ENCODE measurements at places on chromosomes 2 and 18.

- no peak for DNase-seq
These were observed 853 bp downstream of the GNAL start for GRCh38 chr18:11689669-11690565.

DNA sequence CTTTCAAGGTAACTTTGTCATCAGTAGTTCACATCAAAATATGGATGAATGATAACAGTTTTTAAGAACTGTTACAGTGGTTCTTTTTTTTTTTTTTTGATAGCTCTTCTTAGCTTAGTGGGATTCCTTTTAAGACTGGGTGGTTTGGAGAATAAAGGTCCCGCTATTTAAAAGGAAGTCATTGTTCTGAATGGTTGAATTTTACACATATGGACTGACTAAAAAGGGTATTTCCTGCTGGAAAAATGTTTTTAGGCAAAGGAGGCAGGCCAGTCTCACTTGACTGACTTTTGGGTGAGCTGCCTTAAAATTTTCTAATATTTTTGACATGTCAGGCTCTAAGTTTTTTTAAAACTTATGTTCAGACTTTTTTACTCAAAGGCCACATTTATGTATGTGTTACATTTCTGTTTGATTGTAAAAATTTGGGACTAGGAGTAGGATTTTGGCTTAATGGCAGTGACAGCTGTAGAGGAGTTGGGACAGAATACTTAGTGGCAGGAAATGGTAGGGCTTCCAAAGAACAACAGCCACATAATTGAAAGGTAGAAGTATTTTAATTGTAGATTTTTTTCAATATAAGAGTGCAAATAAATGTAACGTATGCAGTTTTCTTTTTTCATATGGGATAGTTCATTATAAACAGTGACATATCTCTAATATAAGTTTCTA, 13.7 kb downstream of the VAPA start:
- no peak for DNase-seq

GRCh38 chr2:162022290-162022945, 51.6 kb downstream of the DPP4 start:
- DNase-seq: no peak

- DNase-seq: no peak
These were observed 70.3 kb upstream of the RAB12 start for GRCh38 chr18:8538935-8539334.

- no peak for DNase-seq
These were observed 293.6 kb downstream of the FSIP2 start for GRCh38 chr2:186032102-186032738.

DNA sequence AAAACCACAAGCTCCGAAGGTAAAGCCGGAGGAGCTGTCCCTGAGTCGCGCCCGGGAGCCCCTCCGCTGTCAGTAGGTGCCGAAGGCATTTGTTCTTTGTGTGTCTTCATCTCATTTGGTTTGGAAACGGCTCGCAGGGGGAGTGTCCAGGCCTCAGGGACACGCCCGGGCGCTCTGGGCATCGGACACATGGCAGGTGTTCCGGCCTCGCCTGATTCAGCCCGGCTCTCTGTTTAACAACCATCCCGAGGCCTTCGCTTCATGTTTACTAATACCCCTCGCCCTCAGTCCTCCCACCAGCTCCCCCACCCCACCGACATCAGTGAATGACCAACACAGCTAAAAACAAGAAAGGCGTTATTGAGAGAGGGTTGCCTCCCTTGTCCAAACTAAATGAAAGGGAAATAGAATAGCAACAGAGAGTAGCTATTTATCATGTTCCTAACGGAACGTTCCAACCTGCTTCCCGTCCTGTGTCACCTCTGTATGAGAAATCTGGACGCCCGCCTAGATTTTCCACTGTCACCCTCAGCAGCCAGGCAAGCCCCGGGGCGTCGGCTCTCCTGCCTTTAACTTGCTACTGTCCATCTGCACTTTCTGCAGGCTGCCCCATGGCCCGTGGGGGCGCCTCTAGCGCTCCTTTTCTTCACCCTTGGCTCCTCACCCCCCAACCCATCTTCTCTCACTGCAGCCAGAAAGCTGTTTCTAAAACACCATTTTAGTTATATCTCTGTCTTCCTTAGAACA, 73.9 kb downstream of the MYCN start:
- DNase-seq: no peak

DNA sequence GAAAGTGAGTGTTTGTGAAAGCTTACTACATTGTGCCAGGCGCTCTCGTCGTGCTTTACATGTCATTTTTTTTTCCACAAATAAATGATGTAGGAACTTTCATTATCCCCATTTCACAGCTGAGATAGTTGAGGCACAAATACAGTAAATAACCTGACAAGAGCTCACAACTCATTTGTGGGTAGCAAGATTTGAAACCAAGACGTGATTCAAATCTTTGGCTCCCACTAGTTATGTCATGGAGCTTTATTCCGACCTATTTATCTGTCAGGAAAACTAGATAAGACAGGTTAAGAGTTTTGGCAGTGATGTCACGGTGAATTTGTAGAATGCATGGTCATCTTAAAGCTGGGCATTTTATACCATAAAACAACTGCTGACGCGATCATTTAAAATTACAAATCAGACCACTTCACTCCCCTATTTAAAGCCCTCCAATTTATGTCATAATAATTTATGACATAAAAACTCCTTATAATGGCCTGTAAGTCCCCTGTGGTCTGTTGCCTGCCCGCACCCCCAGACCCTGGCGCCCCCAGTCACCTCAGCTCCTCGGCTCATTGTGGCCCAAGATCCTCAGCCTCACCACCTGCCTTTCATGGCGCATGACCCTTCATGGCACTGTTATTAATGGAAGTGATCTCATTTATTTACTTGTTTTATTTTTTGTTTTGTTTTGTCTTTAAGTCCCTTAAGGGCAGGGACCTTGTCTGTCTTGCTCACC, 678 bp upstream of the ZNF24 start:
- no peak for DNase-seq

DNA sequence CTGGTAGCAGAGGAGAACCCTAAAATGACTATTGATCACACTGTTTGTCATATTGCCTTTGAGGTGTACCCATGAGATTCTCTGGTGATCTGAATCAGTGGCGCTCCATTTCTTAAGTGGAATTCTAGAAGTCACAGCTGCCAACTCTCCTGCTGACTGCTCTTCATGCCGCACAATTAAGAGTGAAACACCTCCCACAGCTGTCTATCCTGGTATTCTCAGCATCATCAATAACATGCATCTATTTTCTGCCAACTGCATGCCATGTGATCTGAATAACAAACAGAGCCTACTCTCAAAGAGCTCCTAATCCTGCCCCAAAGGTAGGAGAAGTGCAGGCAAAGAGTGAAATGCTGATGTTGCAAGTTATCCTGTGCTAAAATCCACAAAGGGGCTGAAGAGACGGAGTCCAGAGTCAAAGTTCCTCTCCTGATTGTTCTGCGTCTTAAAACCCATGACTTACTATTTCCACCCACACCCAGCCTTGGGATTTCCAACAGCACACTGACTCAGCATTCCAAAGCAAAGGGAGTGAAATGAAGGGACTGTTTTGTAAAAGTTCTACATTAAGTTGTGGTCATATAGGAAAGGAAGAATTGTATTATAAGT, 13.7 kb upstream of the DAPL1 start:
- DNase-seq: no peak

DNA sequence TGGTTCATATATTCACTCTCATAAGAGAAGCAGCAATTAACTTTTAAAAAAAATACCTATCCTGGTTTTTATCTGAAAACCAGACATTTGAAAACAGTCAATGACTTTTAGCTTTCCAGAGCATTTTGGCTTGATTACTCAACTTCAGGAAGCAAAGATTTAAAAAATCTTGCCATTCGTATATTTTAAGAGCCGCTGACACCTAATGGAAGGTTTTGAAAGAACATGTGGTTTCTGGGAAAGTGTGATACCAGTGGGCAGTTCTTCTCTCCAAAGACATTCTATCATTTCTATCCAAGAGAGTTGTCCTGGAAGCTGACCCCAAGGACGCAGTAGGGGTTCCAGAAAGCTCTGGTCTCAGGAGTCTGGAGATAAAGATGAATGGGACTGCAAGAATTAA, 234.7 kb downstream of the TTC32 start:
- no peak for DNase-seq

- no peak for DNase-seq
These were observed 440.4 kb upstream of the MAP2 start for GRCh38 chr2:208983486-208983885.

DNA sequence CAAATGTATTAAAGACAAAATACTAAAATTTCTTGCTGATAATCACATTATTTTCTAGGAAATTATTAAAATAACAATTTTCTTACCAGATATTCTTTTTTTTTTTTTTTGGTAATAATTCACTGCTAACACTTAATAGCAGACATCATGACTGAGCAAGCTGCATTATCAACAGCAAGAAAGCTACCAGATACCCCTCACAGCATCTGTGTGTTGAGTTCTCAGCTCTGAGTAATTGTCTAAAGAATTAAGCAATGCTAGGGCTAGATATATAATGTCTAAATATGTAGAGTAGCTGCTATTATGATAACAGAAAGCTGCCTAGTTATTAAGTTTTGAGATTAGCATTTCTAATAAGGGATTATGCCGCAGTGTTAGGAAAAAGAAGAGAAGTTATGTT, 754.3 kb upstream of the PKDCC start:
- DNase-seq: no peak

DNA sequence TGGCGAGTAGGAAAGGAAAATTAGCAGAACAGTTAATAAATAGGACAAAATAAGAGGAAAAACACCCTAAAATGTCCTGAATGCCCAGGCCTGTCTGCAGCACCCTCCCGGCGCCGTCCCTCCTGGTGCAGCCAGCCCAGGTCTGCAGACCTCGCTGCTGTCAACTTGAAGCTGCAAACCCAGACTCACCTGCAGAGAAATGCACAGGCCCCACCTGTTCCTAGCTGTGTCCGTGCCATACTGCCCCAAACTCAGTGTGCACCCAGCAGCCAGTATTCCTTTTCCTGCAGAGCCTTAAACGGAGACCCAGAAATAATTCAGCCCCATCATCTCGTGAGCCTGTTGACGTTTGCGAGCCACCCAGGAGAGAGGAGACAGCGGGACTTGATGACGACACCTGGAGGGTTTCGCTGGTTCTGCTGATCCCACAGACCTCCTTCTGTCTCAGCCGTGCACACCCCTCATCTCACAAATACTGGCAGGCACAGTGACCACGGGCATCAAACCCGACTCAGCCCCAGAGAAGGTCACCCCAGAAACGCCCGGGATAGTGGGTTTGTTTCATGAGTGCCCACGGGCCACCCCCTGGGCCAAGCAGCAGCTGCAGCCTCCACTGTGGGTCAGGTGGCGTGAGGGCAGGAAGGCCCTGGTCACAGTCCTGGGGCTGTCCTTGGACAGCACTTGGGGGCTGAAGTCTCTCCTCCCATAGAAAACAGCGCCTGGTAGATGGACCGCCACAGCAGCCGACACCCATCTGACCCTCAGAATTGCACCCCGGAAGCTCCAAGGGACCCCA, 239.5 kb upstream of the SALL3 start:
- no peak for DNase-seq

GRCh38 chr2:149388120-149388816, 57.9 kb downstream of the LYPD6 start:
- DNase-seq: no peak

GRCh38 chr2:239216614-239217273, 184.1 kb downstream of the HDAC4 start:
- no peak for DNase-seq

DNA sequence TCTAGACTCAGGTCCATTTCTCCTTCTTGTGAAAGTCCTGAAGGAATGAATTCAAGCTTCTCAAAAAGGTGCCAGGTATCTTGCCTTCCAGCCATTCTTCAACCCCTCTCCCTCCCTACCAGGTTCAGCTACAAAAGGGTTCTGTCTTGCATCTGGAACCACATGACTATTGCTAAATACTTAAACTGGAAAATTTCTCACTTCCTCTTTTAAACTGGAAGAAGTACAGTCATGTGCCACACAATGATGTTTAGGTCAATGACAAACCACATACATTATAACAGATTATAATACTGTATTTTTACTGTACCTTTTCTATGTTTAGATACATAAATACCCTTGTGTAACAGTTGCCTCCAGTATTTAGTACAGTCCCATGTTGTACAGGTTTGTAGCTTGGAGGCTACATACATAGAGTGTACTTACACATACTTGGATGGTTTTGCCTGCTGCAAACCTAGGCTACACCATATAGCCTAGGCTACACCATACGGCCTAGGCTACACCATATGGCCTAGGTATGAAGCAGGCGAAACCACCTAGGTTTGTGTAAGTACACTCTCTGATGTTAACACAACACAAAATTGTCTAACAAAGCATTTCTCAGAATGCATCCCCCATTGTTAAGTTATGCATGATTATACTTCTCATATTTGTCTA, 142.0 kb upstream of the DNMT3A start:
- DNase-seq: no peak

DNA sequence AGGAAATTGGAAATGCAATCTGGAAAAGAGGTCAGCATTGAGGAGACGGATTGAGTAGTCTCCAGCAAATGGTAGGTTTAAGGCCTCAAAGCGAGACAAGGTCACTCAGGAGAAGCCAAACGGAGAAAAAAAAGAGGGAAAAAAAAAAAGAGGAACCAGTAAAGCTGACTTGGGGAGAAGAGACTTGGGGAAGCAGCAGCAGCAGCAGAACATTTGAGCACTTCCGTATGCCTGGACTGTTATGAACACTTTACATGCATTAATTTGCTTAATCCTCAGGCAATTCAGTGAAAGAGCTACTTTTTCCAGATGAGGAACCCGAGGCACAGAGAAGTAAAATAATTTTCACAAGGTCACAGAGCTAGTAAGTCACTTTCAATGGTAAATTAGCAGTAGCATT, 81.3 kb downstream of the OSBPL6 start:
- no peak for DNase-seq

DNA sequence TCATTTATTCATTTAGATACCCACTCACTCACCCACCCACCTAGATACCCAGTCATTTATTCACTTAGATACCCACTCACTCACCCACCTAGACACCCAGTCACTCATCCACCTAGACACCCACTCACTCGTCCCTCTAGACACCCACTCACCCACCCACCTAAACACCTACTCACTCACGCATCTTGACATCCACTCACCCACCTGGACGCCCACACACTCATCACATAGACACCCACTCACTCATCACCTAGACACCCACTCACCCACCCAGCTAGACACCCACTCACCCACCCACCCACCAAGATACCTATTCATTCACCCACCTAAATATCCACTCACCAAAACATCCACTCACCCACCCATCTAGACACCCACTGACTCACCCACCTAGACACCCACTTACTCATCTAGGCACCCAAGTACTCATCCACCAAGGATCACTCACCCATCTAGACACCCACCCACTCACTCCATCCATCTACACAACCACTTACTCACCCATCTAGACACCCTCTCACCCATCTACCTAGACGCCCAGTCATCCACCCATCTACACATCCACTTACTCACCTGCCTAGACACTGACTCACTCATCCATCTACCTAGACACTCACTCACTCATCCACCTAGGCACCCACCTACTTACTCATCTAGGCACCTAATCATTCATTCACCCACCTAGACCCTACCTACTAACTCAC, 723.7 kb upstream of the RAB6C start:
- no peak for DNase-seq
